ENCODE measurements at places on chromosomes 6 and 20.

DNA sequence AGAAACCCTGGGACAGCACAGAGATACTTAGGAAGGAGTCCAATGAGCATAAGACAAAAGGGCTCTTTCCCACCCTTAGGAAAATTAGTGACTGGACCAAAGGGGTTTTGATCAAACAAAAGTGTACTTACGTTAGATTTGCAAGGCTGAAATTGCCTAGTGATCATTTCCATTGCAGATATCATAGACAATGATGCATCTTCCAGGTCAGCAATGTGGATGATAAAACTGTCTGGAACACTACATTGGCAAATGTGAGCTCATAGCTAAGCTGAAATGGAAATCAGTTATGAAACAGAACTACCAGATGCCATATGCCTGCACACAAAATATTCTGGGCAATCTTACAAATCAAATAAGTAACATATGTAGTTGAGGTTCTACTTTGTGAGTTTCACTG, 34.0 kb downstream of the LY86 start:
- no peak for DNase-seq

GRCh38 chr6:14452567-14453527, 335.3 kb downstream of the CD83 start:
- no peak for DNase-seq

DNA sequence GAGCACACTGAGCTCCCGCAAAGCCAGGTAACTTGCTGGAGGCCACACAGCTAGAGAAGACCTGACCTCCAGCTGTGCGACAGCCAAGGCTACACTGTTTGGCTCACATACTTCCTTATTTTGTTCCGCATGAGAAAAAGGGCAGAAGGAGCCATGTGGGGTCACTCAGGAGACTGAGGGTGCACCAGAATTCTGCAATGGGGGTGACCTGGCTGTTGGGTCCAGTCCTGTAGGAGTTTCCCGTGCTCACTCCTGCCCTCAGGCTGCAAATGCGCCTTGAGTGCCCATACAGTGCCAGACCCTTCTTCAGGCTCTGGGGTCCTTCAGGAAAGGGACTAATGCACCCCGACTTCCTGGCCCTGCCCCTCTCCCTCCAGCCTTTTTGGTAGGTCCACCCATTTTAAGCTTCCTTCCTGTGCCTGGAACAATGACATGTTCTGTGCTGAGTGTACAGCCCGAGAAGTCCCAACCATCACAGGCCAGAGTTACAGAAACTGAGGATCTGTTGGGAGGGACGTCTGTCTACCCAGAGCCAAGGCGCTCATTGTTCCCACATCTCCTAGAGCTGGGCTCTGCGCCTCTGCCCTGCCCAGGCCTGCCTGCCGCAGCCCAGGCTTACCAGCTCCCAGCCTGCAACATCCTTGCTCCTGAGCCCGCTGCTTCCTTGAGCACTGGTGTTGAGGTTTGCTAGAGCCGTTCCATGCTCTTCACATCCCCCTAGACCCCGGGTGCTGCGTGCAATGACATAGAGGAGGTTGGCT, 33.5 kb upstream of the CD93 start:
- no peak for DNase-seq

DNA sequence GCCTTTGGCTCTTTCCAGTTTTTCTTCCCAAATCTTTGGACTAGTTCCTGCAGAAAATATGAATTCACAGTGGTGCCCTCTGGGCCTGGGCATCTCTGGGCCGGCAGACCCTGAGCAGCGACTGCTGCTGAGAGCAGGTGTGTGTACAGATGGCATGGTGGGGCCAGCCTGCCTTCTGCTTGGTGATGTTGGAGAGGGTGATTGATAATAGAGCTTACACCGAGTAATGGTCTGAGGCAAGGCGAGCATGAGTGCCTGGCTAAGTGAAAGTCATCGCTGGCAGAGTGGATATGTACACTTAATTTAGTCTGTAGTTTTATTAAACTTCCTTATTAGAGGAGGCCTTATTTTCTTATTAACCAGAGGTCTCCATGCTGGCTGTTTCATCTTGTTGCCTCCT, 156.9 kb downstream of the CDKAL1 start:
- peak; percentile 85 for DNase-seq

- no peak for DNase-seq
Observed at GRCh38 chr6:15368186-15368585, 122.3 kb downstream of the JARID2 start.

DNA sequence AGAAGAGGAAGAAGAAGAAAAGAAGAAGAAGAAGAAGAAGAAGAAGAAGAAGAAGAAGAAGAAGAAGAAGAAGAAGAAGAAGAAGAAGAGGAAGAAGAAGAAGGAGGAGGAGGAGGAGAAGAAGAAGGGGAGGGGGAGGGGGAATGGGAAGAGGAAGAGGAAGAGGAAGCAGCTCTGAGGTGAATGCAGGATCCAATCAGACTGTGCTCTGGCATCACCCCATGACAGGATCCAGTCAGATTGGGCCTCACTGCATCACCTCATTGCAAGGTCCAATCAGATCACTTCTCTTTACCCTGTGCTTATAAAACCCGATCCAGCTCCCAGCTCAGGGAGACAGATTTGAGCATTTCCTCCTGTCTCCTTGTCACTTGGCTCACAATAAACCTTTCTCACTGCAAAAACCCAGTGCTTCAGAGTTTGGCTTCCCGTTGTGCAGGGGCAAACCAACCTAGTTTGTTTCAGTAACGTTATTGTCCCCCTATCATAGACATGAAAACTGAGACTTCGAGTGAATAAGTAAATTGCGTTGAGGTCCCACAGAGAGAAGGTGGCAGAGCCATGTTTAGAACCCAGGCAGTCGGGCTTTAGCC, 28.6 kb upstream of the YWHAB start:
- no peak for DNase-seq

GRCh38 chr6:106533054-106533453, 96.2 kb downstream of the RTN4IP1 start:
- no peak for DNase-seq

DNA sequence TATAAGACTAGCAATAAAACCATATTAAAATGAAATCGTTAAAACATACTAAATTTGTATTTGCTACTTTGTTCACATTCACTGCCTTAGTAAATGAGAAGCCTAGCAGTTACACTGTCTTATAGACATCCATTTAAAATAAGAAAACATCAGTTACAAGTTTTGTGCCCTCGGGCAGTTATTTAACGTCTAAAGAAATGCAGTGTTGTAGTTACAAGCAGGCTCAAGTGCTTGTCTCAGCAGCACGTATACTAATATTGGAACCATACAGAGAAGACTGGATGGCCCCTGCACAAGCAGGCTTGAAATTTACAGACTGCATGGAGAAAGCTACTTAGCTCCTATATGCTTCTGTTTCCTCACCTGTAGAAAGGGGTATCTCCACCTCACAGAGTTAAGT, 93.1 kb downstream of the HACE1 start:
- DNase-seq: no peak

GRCh38 chr6:35038076-35038475, 103.1 kb downstream of the TCP11 start:
- DNase-seq: no peak

- peak; percentile 19 for DNase-seq
Observed at GRCh38 chr6:127606131-127606562, 29.2 kb downstream of the C6orf58 start.

DNA sequence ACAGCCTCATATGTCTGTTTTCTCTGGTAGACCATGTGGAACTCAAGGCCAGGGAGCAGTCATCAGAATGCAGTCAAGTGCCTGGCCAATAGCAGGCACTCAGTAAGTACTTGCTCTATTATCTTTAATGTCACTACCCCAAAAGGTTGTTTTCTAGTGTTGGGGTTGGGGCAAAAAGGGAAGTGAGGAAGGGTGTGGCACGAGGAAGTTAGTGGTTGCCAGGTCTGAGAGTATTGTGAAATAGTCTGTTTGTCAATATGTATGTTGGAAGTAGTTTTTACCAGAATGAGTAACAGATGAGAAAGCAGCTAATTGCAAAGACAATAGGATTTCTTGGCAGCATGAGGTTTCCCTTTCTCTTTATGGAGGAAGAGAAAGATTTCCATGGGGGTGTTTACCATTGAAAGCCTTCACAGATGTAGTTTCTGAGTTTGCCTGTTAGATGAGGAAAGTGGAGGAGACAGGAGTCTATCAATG, 59.5 kb upstream of the ARMH2 start:
- no peak for DNase-seq

GRCh38 chr6:107735906-107736635, 88.0 kb downstream of the SCML4 start:
- DNase-seq: no peak

DNA sequence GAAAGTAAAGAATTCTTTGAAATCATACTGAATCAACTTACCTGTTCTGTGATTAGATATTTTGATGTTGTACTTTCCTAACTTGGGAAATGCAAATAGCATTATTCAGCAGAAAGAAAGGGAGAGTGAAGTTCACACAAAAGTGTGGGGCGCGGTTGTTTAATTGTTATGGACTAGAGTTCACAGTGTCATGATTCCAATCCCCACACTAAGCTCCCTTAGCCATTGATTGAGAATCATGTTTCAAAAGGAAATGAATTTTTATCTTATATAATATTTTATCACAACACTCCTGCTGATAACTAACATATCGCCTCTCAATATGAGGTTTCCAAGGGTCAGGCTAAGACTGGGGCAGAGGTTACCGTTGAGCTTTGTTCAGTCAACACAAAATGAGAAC, 3.0 kb upstream of the GSTA5 start:
- DNase-seq: no peak

GRCh38 chr6:24546439-24546838, 51.7 kb downstream of the ALDH5A1 start:
- no peak for DNase-seq

Data from NCI-H510A treated with DMSO at 0.1 percent for 48 hours (cell line).